ENCODE measurements at places on chromosomes 7 and 10.

- DNase-seq = no peak
Measured at GRCh38 chr10:74011770-74012169, 13.9 kb downstream of the VCL start.

DNA sequence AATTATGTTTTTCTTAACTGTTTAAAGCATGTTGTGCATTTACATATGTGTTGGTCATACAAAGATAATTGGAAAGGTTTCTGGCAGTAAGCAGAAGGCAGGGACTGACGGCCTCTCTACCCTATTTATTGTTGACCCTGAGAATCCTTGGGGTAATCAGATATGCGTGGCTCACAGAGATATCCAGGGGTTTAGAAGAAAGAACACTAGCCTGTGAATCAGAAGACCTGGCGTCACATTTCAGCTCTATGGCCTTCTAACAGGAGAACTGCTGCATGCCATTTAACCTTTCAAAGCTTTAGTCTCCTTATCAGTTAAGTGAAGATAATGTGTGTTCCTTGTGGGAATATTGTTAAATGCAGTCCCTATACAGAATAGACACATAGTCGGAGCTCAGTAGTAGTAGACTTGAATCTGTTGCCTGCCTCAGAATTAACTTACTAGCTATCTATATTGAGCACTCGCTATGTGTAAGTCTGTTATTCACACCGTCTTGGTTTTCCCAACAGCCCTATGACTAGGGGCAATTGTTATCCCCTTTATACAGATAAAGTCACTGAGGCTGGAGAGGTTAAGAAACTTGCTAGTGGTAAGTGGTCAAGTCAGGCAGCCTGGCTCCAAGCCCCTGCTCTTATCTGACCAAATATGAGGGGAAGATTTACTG, 129.6 kb upstream of the ANKRD1 start:
- DNase-seq = no peak

DNA sequence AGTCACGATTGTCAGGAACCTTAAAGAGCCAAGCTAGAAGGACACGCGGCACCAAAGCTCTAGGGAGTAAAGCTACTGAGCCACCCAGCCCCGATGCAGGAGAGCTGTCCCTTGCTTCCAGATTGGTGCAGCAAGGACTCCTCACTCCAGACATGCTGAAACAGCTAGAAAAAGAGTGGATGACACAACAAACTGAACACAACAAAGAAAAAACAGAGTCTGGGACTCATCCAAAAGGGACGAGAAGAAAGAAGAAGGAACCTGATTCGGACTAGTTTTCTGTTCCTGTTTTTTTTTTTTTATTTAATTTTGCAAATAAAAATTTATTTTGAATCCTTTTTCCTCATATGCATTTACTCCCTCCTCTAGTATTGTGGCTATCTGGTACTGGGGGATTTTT, 11.4 kb upstream of the HKDC1 start:
- no peak for DNase-seq

- no peak for DNase-seq
Measured at GRCh38 chr10:12703813-12704212, 297.7 kb downstream of the CCDC3 start.

DNA sequence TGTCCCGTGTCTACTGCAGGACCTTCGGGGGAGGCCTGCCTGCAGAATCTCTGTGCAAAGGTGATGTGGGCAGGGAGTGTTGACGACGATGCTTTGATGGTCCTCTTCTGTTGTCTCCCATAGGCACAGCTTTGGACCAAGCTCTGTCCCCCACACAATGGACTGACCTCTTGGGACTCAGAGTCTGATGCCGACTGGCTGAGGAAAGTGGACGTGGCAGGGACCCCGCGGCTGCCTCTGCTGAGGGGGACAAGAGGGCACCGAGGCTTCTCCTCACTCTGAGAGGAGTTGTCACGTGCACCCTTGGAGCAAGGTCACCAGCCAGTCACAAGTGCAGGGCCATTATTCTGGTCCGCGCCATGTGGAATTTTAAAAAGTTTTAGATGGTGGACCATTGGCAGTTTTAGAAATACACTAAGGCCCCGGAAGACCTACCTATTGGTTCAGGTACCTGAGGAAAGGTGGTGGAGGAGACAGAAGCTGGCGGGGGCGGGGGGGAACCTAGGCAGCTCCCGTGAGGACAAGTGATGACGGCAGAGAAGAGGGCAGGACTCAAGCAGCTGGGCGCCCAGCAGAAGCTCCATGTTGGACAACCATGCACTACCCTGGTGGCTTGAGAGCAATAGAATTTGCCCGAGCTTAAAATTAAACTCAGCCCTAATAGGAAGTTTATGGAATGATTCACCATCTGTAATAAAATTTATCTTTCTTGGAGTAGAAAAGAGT, 331.4 kb downstream of the PTPRN2 start:
- no peak for DNase-seq

GRCh38 chr10:62763155-62763554, 41.4 kb upstream of the ADO start:
- DNase-seq = no peak

- no peak for DNase-seq
Measured at GRCh38 chr7:30838008-30838407, 66.8 kb downstream of the MINDY4 start.

DNA sequence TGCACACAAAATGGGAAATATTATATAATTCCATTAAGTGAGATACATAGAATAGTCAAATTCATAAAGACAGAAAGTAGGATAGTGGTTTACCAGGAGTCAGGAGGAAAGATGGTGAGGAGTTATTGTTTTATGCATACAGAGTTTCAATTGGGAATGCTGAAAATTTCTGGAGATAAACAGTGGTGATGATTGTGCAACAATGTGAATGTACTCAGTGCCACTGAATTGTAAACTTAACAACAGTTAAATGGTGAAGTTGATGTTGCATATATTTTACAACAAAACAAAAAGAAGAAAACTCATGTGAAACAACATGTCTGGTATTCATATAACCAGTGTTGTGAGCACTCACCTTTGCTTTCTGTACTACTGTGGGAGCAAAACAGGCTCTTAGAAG, 168.9 kb upstream of the TEX47 start:
- DNase-seq = no peak

- DNase-seq = no peak
Measured at GRCh38 chr7:40673285-40673684, 538.5 kb downstream of the SUGCT start.

DNA sequence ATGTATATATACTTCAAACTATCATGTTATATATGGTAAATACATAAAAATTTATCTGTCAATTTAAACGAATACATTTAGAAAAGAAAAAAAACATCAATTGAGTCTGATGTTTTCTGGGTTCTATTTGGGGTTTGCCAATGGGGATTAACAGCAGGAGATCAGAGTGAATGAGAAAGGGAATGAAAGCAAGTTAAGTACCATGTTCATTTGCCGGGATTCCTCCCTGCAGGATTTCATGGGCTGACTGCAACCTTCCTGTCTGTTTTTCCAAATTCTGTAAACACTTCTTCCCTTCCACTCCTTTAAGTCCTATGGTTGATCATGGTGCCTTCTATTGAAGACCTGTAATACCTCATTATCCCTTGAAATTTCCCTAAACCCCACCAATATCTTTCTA, 33.9 kb upstream of the SEMA3A start:
- no peak for DNase-seq

DNA sequence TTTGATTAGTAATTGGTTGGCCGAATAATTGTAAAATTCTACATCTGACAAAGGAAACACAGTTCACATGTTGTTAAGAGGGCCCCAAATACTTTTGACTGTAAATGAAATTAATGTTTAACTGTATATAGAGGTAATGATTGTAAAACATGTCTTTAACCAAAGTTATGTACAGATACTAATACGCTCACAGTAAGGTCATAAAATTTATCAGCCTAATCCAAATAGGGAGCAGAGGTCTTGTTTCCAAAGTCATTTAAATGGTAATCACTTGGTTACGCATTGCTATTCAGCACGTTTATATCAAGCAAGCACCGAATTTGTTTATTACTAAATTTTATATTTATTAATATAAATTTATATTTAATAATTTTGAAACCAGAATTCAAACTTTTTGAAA, 1.4 kb downstream of the PHYHIPL start:
- no peak for DNase-seq

DNA sequence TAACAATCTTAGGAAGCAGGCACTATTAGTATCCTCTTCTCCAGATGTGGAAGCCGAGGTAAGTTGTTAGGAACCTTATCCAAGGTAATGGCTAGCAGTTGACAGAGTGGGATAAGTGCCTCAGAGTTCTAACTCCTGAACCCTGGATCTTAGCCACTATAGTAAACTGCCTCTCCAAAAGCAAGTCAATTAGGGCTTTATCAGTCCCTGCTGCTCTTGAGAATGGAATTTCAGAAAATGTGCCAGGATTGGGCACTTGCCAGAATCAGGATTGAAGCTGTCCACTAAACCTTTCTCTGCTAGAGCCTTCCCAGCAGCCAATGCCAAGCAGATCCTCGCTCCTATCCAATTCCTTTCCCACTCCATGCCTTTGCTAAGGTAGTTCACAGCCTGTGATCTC, 777.5 kb upstream of the POM121L12 start:
- DNase-seq = no peak

GRCh38 chr10:33935350-33935749, 600.9 kb upstream of the NRP1 start:
- no peak for DNase-seq

DNA sequence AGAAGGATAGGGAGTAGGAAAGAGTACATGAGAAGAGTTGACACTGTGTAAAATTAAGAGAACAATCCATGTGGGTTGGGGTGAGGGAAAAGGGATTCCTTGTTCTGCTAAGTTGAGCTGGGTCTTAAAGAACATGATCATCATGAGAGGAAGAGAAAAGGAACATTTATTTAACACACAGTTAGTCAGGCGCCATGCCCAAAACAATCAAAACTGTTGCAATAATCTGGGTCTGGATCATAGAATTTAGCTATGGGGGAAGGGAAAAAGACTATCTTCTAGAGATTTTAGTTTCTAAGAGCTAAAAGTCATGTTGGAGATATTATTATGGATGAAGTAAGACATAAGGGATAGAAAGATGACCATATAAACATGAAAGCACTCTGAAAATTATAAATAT, 178.9 kb downstream of the SEM1 start:
- no peak for DNase-seq

DNA sequence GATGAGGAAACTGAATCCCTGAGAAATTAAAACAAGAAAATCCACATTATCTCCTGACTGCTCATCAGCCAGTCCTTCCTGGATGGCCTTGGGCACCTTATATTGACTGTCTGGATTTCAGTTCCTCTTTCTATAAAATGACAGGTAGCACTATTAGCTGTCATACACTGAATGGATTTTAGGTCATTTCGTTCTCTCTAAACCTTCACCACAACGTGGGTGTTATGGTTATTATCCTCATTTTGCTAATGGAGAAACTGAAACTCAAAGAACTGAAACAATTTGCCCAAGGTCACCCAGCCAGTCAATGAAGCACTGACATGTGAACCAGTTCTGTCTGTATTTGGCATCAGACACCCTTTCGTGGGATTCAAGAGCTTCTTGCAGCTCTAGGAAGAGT, 193.8 kb downstream of the CYP26A1 start:
- DNase-seq = peak; percentile 72

- no peak for DNase-seq
Measured at GRCh38 chr7:135251496-135252391, 18.1 kb downstream of the STRA8 start.

GRCh38 chr10:70932392-70933196, 44.2 kb upstream of the PCBD1 start:
- DNase-seq = no peak

DNA sequence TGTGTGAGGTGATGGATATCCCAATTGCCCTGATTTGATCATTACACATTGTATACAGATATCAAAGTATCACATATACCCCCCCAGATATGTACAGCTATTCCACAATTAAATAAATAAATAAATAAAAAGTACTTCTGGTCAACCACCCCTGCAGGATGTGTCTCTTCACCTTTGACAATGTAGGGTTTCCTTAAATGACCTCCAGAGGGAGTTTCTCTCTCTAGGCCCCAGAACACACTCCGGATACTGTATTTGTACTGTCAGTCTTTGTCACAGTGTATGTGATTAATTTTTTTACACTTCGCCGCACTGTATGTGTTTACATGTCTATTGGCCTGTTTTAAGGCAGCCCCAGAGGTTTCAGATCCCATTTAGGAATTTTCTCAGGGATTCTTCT, 123.6 kb downstream of the ADCYAP1R1 start:
- no peak for DNase-seq

DNA sequence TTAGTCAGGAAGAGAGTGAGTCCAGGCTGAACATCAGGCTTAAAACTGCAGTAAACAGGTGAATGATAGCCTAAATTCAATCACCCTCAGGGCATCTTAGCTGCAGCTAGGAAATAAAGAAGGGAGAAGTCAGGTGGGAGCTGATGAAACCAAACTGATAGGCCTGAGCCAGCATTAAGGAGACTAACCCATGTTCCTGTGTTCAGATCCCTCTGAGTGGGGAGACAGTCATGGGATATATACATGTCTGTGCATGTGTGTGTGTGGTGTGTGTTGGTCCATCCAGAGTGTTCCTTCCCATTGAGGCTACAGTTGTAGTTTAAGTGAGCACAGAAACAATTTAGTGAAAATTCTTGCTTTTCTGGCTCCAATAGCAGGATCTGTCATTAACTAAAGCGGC, 480.9 kb downstream of the PHTF2 start:
- no peak for DNase-seq

DNA sequence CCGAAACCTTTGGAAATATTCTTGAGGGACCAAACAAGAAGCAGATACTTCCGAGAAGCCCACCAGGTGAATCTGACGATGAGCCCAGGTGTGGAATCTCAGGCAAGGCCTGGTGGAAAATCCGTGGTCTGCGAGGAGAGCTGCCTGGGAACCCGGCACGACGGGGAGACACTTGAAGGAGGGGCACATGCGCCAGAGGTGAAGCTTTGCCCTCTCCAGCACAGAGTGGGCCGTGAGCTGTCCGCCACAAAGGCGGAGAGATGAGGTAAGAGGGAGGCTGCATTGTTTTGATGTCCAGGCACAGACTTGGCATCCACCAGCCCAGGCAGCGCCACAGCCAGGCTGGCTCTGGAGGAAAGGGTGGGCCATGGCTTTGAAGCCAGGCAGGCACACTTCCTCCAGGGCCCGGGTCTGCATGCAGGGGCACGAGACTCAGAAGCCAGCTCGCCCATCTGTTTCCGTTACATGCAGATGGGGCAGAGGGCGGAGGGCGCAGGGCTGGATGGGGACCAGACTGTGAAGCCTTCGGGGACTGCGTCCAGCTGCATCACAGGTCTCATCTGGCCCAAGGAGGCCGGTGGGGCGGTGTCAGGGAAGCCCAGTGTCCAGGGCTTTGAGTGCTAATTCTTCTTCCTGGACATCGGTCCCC, 45.4 kb downstream of the CALML3 start:
- DNase-seq = no peak

All from GM06990 (cell line).